ENCODE measurements at places on chromosomes 13 and 19.

DNA sequence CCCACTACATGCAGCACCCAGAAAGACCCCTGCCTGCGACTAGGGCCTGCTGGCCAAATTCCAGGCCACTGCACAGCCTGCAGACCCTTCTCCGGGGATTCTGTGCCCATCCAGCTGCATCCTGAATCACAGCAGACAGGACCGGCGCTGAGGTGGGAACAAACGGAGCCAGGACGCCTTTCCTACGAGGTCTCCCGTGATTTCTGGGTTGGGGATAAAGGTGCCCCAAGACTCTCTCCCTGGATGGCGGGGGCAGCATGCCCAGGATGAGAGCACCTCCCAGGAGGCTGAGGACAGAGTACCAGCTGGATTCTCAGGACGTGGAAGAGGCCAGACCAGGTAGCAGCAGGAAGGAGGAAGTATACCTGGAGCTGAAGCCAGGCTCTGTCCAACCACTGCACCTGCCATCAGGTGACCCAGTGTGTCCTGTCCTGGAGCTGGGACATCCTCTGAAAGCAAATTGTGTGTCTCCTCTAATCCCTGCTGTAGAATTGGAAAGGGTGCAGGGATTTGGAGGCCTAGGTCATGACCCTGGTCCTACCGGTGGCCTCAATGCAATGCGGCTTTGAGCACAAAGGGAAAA lies 3.4 kb upstream of the FUT5 start:
- no peak for DNase-seq

GRCh38 chr19:55600662-55601028 lies 557 bp downstream of the ZNF524 start:
- DNase-seq, result no peak

- no peak for DNase-seq
Measured at GRCh38 chr19:771332-771785, 20.4 kb downstream of the MISP start.

DNA sequence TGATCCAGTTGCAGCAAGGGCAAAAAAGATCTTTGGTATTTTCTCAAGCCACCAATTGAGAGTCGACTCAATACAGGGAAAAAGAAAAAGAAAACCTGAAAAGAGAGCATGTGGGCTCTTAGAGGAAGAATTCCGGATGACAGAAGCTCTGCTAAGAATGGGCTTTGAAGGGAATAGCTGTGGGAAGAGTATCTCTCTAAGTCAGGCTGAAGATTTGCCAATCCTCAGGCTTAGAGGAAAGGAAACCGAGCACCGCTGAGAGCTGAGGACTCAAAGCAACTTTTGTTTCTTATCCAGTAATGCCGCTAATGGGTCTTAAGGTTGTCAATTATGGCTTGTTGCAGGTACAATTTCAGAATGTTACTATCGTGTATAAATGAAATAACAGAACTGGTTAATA lies 166.4 kb downstream of the EFNB2 start:
- no peak for DNase-seq

- no peak for DNase-seq
Measured at GRCh38 chr19:58538257-58539168, 5.4 kb upstream of the TRIM28 start.

DNA sequence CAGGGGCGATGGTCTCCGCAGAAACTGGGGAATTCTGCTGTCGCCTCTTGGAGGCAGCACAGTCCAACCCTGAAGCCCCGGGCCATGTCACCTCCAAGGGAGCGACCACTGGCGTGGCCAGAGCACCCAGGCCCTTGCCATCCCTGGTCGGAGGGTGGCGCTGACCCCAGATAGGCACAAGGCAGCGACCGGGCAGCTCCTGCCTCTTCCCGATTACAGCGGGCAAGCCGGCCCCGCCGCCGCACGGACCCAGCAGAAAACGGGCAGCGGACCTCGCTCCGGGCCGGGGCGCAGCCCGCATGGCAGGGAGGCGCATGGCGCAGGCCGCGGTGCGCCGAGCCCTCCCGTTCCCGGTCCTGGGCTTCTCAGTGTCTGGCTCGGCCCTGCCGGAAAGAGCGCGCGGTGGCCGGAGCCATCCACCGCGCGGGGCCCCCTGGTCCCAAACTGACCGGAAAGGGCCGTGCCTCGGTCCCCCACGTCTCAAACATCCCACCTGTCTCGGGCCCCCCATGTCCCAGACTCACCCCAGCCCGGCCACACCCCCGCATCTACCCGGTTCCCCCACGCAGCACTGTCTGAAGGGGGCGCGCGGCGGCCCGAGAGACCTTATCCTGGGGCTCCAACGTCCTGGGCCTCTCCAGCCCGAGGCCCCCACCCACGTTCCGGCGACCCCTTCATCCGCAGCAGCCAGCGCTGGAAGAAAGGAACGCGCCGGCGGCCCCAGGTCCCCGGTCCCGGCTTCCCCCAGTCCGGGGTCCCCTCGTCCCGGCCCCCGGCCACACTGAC lies 727 bp downstream of the CERS1 start:
- no peak for DNase-seq

- DNase-seq, result peak; percentile 23
Measured at GRCh38 chr13:59391696-59392095, 772.0 kb downstream of the DIAPH3 start.

GRCh38 chr13:19984430-19985218 lies 26.1 kb downstream of the ZMYM2 start:
- no peak for DNase-seq

DNA sequence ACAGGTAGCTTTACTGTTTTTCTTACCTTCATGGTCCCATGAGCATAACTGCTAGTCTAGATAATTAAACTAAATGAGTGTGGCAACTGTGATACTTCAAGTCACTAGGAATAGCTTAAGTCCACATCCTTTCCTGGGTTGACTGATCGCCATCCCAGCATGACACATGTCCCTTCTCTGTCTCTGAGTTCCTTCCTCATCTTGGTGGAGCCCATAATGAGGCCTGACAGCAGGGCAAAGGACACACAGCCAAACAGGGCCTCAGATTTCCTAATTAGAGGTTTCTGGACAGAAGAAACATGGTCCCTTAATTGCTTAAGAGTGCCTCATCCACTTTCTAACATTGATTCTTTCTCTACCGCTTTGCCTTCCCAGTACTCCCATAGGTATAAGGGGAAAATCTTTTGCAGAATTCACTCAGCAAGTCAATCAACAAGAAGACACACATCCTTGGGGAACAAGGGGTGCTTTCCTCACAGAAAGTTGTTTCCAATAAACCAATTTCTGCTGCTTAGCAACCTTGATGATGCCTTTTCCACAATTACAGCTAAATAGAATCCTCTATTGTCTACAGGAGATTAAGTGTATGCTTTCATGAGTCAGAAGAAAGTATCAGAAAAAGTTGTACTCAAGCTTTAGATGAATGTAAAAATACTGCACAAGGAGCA lies 208.3 kb upstream of the SERP2 start:
- no peak for DNase-seq

All from DMS 273 treated with DMSO at 0.1 percent for 48 hours (cell line).